ENCODE measurements at places on chromosomes 2 and 18.

GRCh38 chr2:201852462-201852861, 46.1 kb downstream of the CDK15 start:
- no peak for DNase-seq

- DNase-seq = no peak
These were observed 60.4 kb upstream of the SLC8A1 start for GRCh38 chr2:40512256-40512655.

DNA sequence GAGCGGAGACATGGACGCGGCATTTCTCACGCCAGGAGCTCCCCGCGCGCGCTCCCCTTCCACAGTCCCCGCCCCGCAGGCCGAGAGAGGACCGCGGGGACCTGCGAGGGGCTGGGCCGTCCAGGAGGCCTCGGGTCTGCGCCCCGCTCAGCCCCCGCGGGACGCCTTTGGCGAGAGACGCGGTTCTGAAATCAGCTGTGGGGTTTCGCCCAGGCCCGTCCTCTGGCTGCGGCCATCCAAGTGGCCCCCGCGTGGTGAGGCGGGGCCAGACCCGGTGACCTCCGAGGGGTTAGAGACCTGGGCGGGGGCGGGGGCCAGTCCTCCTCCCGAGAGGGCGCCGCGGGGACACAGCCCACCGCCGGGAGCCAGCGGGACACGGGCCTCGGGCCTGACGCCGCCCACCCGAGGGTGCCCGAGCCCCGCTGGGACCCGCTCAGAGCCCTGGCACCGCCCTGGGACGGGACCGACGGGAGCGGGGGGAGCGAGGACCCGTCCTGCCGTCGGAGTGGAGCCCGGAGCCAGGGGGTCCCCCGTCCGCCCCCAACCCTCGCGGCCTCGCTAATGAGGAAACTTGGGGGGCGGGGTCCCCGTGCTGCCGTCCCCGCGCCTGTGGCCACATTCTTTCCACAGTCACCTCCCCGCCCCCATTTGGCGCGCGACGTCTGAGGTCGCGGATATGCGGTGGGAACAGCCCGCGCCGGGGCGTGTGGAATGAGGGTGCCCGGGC, 6.1 kb upstream of the SALL3 start:
- no peak for DNase-seq

GRCh38 chr2:173607606-173608311, 253.1 kb downstream of the CDCA7 start:
- peak; percentile 36 for DNase-seq

GRCh38 chr2:154484338-154485099, 214.0 kb upstream of the KCNJ3 start:
- DNase-seq = no peak

DNA sequence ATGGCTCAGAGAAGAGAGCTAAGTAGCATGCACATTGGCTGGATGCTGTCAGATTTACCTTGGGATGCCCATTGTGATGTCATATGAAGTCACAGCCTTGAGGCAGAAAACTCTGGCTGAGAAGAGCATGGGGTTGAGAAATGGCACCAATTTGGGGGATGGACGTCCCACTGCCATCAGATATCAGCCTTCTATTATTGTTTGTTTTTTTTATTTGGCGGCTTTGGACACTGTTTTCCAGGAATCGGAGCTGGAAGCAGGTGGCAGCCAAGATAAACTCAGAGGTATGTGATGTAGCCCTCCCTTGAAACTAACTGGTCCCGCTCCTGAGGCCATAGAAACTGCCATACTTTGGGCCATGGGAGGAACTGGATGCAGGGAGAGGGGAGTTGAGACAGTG, 40.6 kb downstream of the GCKR start:
- no peak for DNase-seq

- DNase-seq = no peak
These were observed 80.5 kb upstream of the ALKAL2 start for GRCh38 chr2:368386-368785.

Measured in fibroblast of skin of abdomen (primary cell).